ENCODE measurements at places on chromosomes 6 and 20.

DNA sequence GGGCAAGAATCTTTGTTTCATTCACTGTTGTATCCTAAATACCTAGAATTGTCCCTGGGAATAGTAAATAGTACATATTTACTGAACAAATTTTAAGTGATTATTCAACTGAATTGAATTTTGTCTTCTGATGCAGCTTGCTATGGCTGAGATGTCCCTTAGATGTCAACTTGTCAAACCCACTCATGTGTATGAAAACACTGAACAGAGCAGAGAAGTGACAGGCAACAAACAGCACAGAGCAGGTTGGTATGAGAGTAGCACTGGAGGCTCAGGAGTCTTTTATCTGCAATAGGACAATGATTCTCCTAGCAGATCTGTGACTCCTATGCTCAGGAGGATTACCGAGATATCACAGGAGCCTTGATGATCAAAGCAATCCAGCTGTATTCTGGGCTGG is 540.1 kb upstream of the CHD6 start:
- DNase-seq = no peak

DNA sequence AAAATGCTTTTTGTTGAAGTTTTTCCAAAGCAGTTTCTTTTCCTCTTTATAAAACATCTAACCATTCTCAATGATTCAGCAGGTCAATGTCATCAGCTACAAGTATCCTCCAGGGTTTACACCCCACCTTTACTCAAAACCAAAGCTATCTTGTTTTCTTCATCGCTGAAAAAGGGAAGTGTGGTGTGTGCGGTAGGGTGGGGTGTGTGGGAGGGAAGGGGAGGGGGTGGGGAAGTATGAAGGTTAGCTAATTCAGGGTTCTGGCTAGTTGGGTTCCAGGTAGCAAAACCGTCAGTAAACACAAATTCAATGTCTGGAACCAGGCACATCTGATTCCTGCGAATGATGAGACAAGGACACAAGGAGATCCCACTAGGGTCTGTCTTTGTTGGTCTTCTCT is 189.6 kb downstream of the GJA10 start:
- DNase-seq = peak; percentile 24

GRCh38 chr6:53721766-53722165 is 56.2 kb upstream of the KLHL31 start:
- DNase-seq = no peak

DNA sequence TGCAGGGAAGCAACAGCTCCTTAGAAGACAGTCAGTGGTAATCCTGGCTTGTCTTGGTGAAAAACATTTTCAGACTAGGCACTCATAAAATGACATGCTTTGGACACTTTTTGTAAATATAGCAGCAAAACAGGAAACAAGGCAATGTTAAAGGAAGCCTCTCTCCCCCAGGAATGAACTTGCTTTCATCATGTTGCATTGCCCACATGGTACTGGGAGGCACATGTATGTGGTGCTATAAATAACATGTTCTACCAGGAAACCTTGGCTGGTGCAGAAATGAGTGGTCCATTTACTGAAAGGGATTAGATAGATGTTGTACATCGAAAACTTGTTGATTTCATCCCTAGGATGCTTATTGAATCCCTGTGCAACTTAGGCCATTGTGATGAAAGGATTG is 121.4 kb upstream of the RREB1 start:
- DNase-seq = no peak

DNA sequence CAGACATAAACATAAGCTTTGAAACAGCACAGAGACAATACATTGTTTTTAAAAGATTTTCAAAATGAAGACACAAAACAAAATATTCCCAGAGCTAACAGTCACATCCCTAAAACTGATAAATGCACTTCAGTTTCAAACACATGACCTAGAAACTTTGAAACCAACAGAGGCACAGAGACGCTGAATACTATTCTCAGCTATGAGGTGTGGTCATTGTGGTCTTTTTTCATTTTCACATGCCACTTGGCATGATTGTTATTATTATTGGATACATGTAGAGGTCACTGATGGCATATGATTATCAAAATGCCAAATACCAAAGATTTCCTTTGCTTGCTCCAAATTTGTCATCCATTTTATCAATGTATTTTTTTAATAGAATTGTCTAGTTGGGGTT is 306.9 kb downstream of the QKI start:
- DNase-seq = no peak

DNA sequence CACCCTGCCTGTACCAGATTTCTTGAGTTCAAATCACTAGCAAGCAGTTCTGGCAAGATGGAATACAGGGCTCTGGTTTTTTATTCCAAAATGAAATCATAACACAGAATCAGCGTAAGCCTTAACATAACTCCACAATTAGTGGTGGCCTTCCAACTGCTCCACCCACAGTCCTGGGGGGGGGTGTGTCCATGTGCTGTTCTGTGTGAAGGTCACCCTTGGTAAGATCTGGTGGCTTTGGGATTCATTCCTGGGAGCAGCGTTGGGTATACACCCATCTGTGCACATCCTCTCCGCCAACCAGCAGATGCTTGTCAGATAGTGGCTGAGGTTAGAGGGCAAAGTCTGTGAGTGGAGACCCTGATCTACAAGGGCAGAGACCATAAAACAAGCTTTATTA is 49.9 kb upstream of the CD83 start:
- no peak for DNase-seq

DNA sequence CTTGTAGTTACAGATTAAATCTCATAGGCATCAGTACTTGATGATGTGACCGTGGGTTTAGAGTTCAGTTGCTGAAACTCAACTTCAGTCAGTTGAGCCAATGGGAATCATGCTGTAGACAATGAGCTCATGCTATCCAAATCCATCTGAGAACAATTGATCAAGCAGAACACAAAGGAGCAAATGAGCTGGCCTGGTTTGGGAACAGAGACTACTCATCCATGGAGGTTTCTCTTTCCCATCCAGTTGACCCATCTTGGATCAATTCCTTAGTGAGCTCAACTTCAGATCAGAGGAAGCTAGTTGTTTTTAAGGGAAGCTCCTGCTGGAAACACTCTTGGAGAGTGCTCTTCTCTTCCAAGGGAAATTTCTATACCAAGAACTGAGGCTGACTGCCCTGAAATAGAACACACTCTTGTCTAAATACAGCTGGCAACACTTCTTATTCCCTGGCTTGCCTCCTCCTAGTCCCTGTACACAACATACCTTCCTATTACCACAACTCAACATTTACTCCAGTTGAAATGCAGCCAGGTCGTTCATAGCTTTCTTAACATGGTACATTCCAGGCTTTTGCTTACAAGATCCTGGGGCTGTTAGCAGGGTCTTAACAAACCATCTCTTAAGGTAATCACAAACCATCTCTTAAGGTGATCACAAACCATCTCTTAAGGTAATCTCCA is 203.9 kb upstream of the PRDM1 start:
- DNase-seq = no peak

DNA sequence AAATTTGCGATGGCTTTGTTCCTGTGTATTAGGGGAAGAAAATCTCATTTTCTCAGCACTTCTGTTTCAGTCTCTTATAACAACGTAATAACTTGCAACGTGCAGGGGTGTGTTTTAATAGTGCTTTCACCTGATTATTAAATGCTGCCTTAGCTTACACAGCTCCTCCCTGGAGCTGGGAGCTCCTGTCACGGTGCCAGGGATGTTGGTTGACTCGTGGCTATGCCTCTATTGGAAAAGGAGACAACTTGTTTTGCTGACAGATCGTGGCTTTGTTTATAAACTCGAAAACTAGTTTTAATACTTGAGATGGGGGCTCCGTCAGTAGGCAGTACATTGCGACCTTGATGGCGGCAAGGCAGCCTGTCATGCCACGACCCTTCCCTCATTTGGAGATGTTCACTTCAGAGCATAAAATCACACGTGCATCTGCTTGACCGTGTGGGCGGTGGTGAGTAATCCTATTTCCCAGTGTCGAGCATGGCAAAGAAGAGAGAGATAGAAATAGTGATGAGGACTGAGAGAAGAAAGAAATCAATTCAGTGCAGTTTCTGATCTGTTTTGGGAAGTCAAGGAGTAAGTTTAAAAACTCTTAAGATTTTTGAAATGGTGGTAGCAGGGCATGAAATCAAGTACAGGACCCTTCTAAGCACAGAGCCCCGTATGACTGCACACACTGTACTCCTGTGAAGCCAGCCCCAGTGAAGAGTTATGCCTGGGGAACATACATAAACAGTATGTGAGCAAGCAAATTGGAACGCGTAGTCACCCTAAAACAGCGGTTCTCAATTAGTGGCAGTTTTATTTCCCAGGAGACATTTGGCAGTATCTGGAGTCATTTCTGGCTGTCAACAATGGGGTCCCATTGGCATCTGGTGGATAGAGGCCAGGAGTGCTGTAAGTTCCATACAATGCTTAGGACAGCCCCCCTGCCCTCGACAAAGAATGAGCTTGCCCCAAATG is 147.2 kb downstream of the DOK5 start:
- no peak for DNase-seq

All from stimulated activated CD8-positive, alpha-beta memory T cell treated with anti-CD3 and anti-CD28 coated beads, Interleukin-15, amount 100 ng/mL, for 4 hours (primary cell).